ENCODE measurements at places on chromosomes 3 and 15.

- no peak for DNase-seq
These were observed 120.3 kb downstream of the FMN1 start for GRCh38 chr15:33074212-33074611.

DNA sequence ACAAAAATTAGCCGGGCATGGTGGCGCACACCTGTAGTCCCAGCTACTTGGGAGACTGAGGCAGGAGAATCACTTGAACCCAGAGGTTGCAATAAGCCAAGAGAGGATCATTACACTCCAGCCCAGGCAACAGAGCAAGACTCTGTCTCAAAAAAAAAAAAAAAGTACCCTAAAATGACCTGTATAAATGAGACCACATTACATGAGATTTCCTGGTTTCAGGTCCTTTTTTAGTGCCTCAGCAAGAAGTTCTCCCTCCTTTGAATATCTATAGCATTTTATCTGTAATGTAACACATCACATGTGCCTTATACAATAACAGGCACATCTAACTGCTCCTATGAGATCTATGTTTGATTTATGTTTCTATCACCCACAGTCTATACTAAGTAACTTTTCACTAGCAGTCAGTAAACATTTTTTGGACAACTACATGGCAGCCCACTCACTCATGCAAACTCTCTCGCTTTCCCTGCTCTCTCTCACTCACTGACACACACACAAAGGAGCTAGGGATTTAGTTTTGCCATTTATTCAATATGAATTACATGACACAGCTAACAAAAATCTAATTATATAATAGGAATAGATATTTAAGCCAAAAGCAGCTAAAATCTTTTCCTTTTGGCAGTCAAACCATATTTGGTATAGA lies 34.1 kb downstream of the ADAM10 start:
- no peak for DNase-seq

DNA sequence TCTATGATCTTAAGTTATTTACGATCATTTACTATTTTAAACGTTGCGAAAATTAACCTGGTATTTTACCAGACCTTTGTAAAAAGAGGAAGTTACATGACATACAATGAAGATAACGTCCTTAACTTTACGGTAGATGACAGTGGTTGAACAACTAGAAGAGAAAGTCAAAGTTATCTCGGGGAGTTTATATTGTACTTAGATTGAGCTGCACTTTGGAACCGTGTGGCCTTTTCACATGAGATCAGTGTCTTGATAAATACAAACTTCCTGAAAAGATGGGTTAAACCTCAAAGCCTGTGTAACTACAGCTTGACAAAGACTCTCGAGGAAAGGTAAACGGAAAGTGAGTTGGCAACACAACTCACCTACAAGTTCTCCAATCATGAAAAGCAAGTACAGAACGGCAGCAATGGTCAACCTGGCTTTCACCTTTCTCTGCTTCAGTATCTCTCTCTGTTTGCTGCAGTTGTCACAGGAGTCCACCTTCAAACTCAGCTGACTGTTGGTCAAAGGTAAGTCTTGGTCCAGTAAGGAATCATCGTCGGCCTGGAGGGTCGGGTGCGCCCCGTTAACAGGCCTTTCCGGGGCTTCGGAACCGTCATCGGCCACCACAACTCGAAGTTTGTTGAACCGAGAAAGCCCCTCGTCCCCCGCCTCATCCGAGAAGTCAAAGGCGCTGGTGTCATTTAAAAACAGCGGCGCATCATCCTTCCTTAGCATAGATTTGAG lies 793 bp downstream of the SLC30A4 start:
- no peak for DNase-seq

- peak; percentile 54 for DNase-seq
These were observed 56.8 kb downstream of the DNAH1 start for GRCh38 chr3:52372822-52373504.

DNA sequence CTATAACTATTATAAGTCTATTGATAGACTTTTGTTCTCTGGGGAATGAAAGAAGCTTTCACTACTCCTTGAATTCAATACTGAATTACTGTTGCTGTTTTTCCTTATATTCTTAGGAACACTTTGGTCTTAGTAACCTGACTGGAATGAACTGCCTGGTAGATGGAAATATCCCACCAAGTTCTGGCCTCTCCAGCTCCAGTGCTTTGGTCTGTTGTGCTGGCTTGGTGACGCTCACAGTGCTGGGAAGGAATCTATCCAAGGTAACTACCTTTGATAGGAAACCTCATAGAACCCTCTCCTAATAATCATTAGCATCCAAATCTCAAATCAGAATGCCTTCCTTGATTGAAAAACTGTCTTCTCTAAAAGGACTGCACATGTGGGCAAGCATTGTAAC lies 69.1 kb downstream of the GALK2 start:
- no peak for DNase-seq

- no peak for DNase-seq
These were observed 74.4 kb downstream of the ZIC1 start for GRCh38 chr3:147483578-147483977.

- no peak for DNase-seq
These were observed 73.3 kb upstream of the SNRK start for GRCh38 chr3:43212914-43213611.

DNA sequence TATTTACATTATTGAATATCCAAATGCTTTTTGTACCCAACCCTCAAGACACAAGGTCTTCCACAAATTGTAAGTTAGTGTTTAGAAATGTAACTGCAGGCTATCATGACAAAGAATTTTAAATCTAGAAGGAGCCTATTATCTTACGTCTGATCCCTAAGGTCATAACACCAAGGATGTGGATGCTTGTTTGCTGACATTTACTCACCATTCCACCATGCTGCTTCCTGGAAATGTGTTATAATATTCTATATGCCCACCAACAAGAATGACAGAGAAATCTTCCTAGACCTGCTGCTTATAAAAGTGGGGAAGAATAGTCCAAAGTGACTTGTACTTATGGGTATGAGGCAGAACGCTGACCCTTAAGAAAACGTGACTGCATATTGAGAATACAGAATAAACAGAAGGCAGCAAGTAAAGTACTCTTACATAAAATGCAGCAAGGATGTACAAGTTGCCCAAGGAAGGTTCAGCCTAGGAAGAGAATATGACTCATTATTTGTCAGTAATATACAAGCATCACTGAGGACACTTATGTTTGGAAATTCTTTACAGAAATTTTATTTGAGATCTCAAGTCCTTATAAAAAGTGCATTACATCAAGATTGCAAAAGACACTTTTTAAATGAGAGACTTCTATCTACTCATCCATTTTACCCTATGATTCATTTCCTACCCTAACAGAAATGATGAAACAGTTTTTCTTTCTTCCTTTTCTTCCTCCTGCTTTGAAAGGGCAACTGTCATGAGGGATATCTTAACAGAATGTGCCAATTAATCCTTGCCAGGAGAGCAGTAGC lies 59.6 kb downstream of the ESYT3 start:
- no peak for DNase-seq
